ENCODE measurements at places on chromosomes 5 and 9. TPM values are rescaled to one million over a fixed set of nuclear protein-coding genes. Genes with fewer than 3 reads are reported as not detected.

The ACOT12 gene
- total RNA-seq: not detected

The STX17 gene
- total RNA-seq: 25.1 TPM

The UCK1 gene
- total RNA-seq: 28.6 TPM

The MARCOL gene
- not detected for total RNA-seq

Measured in left ventricle myocardium superior (tissue), 1 donor.